ENCODE measurements at places on chromosomes 6 and 20.

DNA sequence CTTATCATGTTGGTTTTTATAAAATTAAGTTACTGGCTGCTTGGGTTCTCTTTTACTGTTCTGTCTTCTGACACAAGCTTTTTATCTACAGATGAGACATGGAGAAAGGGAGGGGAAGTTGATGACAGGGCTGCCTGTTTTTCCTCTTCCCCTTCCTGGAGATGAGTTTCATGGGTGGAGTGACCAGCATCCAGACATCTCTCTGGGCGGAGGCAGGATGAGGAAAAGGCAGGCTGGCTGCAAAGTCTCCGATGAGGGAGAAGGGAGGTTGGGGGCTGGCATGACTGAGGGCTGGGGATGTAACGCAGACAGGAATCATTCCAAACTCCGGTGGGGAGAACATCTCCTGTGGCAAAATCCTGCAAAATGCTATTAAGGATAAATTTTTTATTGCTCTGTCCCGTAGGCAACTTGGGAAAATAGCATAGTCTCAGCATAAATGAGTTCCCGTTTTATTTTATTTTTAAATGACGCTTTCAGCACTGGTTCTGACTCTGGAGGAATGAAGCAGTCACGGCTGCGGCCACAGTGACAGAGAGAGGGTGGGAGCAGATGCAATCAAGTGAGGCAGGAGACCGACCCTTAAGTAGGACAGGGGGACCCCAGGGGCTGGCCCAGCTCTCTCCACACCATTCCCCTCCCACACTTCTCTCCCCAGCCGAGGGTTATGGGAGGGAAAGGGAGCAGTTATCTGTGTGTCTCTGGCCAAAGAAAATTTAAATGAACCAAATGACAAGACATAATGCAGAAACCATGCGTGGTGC, 108.8 kb upstream of the PMEPA1 start:
- DNase-seq, result no peak

DNA sequence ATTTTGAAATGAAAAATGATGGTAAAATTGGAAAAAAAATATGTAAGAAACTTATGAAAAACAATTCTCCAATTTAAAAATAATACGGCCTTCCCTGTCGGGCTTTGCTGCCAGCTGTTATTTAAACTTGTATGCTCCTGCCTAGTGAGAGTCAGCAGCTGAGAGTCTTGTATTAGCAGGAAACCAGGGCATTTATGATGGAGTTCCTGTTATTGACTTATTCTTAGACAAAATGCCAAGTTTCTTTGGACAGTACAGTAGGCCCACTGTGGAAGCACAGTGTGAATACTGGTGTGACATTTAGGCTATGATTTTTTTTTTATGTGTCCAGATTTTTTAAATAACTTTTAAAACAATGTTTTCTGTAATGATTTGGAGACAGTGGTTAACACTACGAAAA, 42.1 kb downstream of the GMDS start:
- peak; percentile 48 for DNase-seq

DNA sequence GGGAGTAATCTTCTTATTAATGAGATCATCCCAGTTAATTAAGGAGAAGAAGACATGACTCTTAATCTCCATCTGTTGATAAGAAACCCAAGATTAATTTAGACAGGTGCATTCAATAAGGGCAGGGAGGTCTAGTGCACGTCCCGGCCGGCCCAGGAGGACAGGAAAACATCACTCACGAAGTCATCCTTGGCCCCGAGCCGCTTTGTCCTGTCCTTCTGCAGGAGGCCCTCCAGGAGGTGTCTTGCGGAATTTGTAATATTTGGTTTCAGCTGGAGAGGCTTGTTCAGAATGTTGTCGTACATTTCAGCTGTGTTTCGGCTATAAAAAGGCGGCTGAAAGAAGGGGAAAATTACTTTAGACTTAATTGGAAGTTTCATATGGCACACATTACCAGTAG, 118.4 kb upstream of the SLC2A12 start:
- DNase-seq, result no peak

- no peak for DNase-seq
Measured at GRCh38 chr6:100447900-100448748, 16.6 kb downstream of the SIM1 start.

DNA sequence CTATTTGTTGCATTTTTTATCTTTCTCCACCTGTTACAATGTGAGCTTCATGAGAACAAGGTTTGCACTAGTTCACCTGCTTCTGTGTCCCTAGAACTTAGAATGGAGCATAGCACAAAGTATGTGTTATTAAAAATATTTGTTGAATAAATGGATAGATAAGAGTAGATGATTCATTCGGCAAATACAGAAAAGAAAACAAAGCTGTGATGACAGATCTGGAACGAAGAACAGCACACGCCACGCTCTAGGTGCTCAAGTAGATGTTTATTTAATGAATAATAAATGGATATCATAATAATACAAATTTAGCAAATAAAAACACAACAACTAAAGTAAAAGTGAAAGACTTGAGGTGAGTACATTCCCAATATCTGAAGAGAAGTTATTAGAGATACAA, 273.1 kb downstream of the HAO1 start:
- DNase-seq, result no peak

DNA sequence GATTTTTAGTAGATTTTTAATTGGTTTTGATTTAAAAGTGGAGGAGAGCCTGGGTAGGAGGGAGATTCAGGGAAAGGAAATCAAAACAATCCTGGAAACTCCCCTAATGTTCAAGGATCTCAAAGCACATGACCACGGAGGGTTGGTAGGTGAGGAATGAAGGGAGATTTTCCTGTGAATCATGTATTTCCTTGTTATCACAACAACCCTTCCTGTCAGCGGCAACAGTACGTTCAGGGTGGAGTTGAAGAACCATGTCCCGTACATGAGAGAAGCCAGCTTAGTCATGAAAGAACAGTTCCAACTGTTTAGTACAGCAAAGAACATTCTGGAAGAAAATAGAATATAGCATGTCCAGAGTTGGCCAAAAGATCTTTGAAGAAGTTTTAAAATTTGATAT, 79.4 kb upstream of the SCAF8 start:
- peak; percentile 40 for DNase-seq

DNA sequence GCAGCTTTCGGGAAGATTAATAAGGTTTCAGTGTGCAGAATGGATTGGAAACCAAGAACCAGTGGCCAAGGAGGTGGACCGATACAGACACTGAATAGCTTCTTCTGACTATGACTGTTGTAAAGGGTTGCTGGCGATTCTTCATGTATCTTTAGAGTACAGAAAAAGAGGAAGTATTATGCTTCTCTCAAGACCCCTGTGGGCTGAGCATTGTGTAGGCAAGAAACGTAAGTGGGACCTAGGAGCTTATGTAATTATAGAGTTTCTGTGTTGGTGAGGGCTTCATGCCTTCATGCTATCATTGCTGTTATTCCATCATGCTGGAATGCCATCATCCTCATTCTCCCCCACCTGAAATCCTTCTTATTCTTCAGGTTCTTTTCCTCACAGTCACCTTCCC, 105.4 kb upstream of the AKIRIN2 start:
- DNase-seq, result no peak

GRCh38 chr6:111080698-111081097, 6.6 kb upstream of the SLC16A10 start:
- peak; percentile 24 for DNase-seq

DNA sequence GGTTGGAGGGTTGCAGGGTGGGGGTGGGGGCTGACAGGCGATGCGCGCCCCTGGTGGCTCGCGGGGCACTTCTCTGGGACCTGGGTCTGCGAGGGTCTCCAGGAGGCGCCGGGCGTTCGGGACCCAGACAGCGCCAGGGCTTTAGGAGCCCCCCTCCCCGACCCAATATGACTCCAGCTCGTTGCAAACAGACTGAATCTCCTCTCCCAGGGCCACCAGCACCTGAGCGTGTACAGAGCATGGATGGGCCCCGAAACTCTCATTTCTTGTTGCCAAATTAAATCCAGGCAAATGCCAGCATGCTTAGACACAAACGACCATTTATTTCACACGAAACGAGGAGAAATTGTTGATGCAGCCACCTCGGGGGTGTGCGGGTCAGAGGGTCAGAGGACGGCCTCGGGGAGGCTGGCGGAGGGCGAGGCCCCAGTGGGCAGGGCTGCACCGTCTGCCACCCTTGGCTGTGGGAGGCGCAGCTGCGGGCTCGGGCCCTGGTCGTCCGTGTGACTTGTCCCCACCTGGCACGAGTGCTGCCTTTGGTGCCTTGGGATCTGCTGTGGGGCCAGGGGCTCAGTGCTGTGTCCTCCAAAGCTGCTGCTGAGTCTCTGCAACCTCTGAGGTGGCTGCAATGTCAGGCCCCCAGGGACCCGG, 20.9 kb upstream of the GATA5 start:
- no peak for DNase-seq

GRCh38 chr6:45997875-45998506, 17.7 kb downstream of the CLIC5 start:
- peak; percentile 44 for DNase-seq

DNA sequence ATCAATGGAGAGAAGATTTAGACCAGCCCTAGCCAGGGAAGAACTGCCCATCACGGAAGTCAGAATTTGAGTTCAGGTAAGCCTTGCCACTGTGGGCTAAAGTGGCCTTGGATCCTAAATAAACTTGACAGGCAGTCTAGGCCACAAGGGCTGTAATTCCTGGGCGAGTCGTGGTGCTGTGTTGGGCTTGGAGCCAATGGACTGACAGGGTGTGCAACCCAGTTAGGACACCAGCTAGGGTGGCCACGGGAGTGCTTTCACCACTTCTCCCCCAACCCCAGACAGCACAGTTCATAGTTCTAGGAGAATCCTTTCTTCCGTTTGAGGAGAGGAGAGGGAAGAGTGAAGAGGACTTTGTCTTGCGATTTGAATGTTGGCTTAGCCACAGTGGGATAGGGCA, 422.4 kb downstream of the DOK5 start:
- no peak for DNase-seq

- peak; percentile 77 for DNase-seq
Measured at GRCh38 chr6:42532038-42532669, 31.7 kb upstream of the UBR2 start.

GRCh38 chr6:170445487-170445886, 107.6 kb downstream of the PSMB1 start:
- peak; percentile 79 for DNase-seq

GRCh38 chr6:49855221-49855620, 11.1 kb downstream of the CRISP1 start:
- no peak for DNase-seq

GRCh38 chr6:71262914-71263313, 25.7 kb upstream of the OGFRL1 start:
- no peak for DNase-seq

DNA sequence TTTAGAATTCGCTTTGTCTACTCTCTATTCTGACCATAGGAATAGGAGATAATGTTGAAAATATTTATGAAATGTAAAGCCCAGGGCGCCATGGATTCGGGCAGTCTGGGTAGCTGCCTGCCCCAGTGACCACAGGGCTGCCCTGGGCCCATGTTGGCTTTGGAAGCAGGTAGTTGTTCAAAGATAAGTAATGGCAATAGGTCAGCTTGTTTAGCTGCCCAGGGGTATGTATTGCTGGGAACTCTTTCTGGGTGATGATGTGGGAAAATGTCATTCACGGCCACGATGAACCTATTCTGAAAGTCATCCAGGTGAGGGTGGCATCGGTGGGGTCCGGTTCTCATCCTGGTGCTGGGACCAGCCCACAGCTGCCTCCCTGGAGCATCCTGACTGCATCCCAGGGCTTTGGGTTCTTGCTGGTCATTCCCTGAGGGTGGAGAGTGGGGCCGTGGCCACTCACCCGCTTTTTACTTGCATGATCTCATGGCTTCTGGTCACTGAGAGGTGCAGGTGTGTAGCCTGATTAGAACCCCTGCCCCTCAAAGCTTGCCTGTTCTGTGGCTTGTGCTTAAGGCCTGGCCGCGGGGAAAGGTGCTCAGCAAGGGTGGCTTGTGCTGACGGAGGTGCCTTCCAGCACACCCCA, 102.8 kb downstream of the ERMARD start:
- DNase-seq, result no peak

DNA sequence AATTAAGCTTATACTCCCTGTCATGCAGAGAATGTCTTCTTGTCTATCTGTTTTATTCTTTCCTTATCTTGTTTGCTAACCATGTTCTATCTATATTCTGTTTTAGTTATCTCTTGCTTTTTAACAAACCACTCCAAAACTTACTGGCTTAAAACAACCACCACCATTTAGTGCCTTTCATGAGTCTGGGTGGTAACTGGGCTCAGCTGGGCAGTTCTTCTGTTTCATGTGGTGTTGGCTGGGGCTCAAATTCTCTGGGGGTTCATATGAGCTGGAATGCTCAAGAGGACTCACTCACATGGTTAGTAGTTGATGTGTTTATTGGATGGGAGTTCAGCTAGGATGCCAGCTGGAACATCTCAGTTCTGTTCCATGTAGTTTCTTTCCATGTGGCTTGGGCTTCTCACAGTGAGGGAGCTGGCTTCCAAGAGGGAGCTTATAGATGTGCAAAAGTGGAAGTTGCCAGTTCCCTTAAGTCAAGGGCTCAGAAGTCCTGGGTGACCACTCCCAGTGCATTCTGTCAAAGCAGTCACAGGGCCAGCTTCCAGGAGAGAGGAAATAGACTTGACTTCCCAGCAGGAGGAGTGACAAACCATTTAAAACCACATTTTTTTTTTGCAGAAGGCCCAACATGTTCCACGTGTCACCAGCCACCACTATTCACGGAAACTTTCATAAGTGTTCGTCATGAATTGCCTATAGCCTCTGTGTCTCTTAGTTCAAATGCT, 70.4 kb downstream of the PLCB4 start:
- DNase-seq, result no peak

DNA sequence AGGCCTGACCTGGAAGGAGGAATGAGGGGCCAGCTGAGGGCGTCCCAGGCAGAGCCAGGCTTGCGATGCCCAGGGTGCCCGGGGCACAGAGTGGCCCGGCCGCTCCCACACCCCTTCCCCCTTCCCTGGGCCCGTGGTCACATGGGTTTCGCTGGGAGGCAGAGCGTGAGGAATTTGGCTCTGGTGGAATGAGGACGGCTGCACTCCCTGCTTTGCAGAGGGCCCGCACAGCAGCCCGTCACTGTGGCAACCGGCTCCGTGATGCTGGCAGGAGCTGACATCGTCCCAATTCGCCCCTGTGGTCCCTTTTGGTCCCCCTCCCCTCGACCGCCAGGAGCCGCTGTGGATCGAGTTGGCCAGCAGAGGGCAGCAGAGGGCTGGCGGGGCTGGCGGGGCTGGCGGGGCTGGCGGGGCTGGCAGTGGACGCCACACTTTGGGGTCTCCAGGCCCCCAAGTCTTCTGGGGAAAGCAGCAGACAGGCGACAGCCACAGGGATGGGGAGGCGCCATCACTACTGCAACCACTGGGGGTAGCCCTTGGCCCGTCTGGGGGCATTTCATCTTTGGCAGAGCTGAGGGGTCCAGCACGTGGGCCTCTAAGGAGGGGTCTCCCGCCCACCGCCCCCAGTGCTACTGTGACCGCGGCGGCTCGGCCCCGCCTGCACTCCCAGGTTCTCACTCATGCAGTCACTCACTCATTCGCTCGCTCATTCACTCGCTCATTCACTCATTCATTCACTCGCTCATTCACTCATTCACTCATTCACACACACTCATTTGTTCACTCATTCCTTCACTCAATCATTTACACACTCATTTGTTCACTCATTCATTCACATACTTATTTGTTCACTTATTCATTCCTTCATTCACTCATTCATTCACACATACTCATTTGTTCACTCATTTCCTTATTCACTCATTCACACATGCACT, 49.7 kb upstream of the BHLHE23 start:
- DNase-seq, result peak; percentile 32
